ENCODE measurements at places on chromosomes 3 and 15.

DNA sequence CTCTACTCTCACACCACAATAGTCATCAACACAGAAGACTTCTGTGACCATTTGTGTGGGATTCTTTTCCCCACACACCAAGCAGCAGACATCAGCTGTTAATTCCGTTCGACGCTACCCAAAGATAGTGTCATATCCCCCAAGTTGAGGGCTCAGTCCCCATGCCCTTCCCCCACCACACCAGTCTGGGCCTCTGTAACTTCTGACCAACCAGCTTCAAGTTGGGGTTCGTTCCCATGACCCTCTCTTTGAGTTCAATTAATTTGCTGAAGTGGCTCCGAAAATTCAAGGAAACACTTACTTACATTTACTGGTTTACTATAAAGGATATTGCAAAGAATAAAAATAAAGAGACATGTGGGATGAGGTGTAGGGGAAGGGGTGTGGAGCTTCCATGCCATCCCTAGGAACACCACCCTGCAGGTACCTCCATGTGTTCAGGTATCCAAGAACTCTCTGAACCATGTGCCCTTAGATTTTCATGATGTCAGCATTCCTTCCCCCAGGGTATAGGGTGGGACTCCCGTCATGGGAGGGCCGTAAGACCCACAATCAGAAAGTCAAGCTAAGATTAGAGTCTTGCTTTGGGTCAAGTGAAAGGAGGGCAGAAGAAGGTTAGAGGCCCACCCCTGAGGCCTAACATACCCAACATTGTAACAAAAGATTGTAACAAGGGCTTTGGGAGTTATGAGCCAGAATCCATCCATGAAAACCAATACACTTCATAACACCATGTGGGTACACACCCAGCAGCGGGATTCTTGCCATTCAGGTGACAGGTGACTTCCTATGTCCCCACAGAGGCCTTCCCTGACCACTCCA is 82.7 kb downstream of the BTLA start:
- no peak for DNase-seq

- DNase-seq: no peak
Observed at GRCh38 chr3:128800241-128801187, 74.5 kb downstream of the RAB7A start.

DNA sequence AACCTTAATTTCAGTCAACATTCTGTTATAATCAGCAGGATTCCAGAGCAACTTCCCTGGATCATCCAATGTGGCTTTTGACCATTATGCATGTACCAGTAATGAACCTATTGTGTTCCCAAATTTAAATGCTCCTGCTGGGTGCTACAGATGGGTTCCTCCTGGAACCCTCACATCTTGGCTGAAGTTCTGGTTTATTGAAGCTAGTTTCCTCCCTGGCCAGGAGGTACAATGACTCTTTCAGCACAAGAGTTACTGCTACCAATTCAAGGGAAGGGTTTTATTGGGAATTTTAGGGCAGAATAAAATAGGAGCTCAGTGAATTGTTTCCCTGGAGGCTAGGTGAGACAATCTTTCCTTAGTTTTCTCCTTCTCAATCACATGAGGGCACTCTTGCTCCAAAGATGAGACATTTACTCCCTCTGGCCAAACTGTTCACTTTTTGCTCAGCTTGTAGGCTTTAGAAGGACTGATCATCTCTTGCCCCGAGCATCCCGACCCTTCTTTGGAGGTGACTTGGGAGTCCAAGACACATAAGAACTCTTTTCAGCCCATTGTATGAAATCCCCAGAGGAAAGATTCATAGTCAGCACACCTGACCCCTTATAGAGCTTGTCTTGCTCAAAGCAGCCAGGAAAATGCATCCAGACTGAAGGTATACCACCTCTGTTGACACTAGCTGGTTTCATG is 8.8 kb upstream of the NPHP3 start:
- DNase-seq: peak; percentile 64

GRCh38 chr3:156837115-156837514 is 11.0 kb downstream of the LEKR1 start:
- no peak for DNase-seq

DNA sequence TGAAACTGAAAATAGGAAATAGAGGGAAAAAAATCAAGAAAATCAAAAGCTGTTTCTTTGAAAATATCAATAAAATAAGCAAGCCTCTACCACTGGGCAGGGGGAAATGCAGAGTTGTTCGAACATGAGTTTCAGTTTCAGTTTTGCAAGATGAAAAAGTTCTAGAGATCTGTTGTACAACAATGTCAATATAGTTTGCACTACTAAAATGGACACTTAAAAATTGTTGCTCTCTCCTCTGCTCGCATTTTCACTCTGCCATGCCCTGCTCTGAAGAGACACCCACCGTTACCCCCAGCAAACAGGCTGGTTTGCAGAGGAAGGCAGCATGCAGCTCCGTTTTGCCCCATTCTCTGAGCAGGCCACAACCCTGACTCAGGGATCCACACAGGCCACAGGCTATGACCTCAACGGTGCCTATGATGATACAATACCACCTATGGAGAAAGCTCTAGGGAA is 64.5 kb downstream of the ZNF148 start:
- DNase-seq: no peak

GRCh38 chr3:49352890-49353421 is 5.2 kb downstream of the GPX1 start:
- DNase-seq: no peak

GRCh38 chr3:12194669-12195161 is 36.0 kb upstream of the TIMP4 start:
- no peak for DNase-seq

DNA sequence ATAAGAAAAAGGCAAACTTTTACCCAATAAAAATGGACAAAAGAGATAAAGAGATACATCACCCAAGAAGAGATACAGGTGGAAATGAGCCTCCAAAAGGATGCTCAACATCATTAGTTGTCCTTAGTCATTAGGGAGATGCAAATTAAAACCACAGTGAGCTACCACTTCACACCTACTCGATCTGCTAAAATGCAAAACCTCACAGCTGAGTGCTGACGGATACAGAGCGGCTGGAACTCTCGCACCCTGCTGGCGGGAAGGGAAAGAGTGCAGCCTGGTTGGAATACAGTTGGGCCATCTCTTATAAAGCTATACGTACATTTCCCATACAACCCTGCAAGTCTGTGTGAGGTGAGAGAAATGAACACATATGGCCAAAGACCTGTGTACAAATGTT is 78.5 kb upstream of the PRR20G start:
- DNase-seq: no peak

DNA sequence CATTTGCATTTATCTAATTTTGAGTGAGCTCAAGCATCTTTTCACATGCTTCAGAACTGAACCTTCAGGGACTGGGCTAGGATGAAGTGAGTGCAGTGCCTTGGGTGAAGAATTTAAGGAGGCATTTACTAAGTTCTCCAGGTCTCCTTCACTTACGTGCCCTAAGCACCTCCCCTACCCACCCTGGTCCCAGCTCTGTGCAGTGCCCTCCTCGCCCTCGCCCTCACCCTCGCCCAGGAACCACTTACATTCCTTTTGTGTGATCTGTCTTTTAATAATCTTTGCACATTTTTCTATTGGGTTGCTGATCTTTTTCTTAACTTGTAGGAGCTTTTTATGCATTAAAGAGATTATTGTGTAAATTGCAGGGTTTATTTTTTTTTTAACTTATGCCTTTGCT is 322.6 kb downstream of the THSD4 start:
- no peak for DNase-seq

DNA sequence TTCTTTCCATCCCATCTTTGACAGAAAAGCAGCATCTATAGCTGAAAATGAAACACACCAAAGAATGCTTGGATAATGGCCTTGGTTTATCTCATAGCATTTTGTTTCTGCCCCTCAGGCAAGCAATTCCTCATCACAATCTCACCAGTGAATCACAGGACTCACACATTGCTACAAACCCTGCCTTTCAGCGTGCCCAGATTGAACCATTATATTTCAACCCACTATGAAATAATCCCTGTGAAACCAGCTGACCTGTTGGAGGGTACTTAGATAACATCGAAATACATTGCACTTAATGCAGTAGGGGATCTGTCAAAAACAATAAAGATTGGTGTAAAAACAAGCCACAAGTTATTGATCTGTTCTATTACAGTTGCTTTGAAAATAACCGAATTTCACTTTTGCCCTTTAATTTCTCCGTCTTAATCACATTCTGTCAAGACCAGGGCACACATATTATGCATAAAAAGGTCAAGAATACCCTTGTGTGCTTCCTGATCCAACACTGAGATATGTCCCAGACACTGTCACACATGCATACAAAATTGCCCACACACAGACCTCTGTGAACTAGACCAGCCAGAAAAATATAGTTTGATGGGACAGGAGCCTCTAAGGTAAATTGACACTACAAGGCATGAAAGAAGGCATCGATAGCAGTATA is 839.8 kb downstream of the NTRK3 start:
- DNase-seq: no peak

DNA sequence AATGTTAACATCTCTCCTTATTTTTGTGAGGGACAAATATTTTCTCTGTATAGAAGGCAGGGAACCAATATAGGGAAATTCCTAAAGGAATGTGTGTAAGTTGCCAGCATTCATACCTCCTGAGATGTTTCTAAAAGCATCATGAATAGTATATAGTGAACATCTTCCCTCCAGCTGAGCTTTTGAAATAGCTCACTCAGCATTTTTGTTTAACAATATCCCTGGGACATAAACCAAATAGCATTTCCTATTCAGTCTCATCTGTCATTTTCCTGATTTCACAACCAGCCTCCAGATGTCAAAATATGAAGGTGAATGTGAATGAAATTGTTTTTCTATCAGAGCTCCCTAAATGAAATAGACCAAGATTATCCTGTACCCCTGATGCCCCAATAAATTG is 137.2 kb downstream of the PPM1L start:
- DNase-seq: no peak

GRCh38 chr3:117688583-117688982 is 979.0 kb downstream of the TUSC7 start:
- peak; percentile 72 for DNase-seq

GRCh38 chr3:163768048-163768447 is 1310.2 kb downstream of the SI start:
- DNase-seq: no peak

DNA sequence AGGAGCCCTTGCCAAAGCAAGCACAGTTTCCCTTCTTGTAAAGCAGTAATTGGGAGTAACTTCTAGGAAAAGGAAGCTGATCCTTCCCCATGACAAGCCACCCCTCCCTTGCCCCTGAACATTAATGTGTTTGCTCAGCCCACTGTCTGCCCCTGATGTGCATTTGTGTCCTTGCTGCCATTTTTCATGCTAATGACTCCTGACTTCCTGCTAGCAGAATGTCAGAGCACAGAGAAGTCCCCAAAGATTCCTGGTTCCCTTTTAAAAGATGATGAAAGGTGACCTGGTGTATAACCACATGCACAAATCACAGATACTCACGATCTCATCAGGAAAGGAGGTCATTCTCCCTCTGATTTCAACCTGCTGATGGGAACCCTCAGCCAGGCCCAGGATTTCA is 44.2 kb upstream of the WNT5A start:
- no peak for DNase-seq

GRCh38 chr3:134190250-134190649 is 60.4 kb downstream of the RYK start:
- DNase-seq: no peak

DNA sequence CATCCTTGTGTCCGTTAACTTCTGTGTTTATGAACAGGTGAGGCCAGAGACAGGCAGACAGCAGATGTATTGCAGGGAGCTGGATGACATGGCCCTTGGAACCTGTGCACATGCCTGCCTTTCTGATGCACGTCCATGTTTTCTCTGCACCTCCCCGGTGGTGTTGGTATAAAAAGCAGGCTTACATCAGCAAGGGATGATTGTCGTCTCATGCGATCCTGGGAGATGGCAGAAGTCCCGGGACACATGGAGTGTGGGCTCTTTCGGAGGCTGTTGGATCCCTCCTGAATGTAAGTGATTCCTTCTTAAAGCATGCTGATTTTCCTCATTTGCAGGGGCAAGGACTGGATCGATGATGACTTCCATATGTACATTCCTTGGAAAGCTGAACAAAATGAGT is 134.8 kb downstream of the SNRPN start:
- no peak for DNase-seq

DNA sequence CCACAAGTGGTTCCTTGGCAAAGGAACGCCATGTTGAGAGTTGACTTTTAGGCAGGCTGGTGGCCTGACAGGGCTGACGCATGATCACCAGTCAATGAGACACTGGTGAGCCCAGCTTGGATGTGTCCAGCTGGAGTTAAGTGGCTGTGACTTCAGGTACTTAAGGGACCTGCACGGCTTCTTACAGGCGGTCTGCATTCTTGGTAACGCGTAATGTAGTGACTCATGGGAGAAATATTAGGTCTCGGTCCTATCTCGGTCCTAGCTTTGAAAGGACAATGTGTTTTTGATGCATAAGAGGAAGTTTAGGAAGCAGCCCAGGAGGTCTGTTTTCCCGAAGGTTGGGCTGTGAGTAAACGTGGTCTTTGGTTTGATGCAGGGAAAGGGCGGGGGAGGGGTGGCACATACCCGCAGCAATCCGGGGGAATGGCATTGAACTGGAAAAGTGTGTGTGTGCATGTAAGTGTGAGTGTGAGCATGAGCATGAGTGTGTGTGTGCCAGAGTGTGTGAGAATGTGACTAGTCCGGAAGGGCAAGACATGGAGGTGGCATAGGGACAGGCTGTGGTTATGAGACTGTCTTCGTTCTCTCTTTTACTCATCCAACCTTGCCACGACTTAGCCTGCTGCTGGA is 55.3 kb downstream of the FAM43A start:
- no peak for DNase-seq

DNA sequence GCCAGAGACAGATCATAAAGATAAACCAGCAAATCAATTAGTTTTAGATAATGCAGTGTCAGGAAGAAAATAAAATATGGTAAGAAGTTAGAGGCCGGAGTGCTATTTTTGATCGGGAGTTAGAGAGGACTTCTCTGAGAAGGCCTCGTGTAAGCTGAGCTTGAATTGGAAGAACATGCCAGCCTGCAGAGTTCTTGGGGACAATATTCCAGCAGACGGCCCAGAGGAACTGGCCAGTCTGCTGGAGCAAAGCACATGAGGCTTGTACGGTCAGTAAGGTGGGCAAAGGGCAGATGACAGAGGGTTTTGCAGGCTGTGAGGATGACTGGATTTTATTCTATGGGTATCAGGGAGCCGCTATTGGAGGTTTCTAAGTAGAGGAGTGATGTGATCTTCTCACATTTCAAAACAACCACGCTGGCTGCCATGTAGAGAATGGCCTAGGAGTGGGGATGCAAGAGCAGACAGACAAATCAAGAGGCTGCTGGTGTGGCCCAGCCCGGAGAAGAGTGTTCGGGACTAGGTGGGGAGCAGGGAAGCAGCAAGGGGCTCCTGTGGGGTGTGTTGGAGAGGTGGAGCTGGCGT is 84.0 kb downstream of the HES1 start:
- no peak for DNase-seq

DNA sequence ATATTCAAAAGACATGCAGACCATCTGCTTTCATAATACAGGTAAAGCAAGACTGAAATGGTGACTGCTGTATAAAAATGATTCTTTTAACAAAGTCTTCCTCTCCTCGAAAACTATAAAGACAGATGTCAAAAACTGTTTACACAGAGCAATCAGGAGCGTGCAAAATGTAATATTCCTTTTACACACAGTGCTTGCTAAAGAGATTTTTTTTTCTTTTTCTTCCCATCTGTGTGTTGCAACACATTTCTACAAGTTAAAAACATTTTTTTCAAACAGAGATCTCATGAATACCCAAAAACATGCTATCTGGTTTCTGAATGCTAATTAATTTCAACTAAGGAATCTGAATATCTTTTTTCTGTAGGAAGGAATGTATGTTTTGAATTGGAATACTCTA is 22.1 kb downstream of the SATB1 start:
- no peak for DNase-seq

GRCh38 chr15:38991126-38991525 is 426.5 kb upstream of the RASGRP1 start:
- no peak for DNase-seq

GRCh38 chr3:118805007-118805406 is 229.6 kb downstream of the IGSF11 start:
- no peak for DNase-seq

All from COR-L47 (cell line).